HFF-Myc (cell line): ENCODE measurements at places on chromosomes 3 and 15.

- no peak for DNase-seq
Observed at GRCh38 chr3:32542807-32543206, 27.9 kb downstream of the DYNC1LI1 start.

- DNase-seq: no peak
Observed at GRCh38 chr3:55235416-55235815, 251.7 kb downstream of the WNT5A start.

DNA sequence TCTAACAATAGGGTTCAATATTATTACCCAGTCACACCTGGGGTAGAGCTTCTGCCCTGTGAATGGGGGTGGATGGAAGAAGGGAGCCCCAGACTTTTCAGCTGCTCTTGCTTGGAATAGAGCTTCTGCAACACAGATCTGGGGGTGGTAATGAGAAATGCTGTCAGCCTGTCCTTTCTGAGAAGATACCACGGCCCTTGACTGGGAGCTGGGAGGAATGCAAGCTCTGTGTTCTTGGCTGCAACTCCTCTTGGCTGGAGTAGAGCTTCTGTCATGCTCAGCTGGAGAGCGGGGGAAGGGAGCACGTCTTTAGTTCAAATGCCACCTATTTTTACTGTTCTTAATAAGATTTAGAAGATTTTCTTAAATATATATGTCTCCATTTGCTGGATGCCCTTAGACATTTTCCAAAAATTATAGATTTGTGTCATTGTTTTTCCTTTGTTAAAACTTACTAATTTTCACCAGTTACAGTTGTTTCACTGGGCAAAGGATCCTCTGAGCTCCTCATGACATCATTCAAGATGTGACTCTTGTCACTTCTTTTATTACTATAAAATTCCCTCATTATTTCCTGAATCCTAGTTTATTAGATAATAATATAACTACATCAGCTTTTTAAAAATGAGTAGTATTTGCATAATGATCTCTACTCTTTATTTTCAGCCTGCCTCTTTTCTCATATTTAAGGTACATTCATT lies 180.0 kb upstream of the TGFBR2 start:
- no peak for DNase-seq

DNA sequence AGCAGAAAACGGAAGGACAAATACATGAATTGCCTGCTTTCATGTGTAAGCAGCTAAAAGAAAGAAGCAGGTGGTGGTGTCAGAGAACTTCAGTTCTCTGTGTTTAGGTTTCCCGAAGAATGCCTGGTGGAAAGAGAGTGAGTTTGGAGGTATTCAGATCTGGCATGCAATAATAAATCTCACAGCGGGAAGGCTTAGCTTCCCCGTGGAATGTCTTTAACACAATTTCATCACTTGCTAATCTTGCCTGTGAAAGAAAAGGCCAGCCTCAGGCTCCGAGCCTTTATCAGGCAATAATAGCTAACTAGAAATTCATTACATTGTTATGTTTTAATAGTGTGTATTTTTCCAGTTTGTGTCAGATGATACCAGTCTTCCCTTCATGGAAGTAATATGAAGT lies 220.3 kb downstream of the PDZRN3 start:
- no peak for DNase-seq

- DNase-seq: no peak
Observed at GRCh38 chr3:190323246-190323626, 990 bp upstream of the CLDN1 start.
